Epithelial cell of esophagus (primary cell): ENCODE measurements at places on chromosomes 7 and 10.

DNA sequence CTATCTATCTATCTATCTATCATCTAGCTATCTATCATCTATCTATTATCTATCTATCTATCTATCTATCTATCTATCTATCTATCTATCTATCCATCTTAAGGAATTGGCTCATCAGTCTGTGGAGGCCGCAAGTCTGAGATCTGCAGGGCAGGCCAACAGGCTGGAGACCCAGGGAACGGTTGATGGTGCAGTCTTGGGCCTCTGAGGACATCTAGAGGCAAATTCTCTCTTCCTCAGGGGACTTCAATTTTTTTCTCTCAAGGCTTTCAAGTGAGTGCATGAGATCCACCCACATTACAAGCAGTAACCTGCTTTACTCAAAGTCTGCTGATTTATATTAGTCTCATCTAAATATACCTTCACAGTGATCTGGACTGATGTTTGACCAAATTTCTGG is 197.0 kb downstream of the GLRX3 start:
- no peak for DNase-seq

- no peak for DNase-seq
Measured at GRCh38 chr7:116940689-116941370, 12.5 kb upstream of the ST7 start.

DNA sequence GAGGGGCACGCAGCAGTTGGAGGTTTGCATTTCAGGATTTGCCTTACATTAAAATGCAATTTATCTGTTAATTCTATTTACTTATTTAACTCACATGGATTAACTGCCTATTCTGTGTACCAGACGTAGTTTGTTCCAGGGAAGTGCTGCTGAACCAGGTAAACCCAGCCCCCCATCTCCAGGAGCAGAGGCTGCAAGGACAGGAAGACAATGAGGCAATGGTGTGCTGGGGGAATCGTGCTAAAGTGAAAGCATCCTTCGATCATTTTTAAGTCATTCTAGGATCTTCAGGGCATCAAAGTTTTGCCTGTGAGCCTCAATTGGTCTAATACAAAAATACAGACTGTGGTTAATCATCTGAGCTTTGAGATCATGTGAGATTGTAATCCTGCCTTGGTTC is 166.4 kb downstream of the DNAJB6 start:
- DNase-seq, result no peak

GRCh38 chr10:96043893-96044715 is 721 bp downstream of the CCNJ start:
- peak; percentile 50 for DNase-seq

DNA sequence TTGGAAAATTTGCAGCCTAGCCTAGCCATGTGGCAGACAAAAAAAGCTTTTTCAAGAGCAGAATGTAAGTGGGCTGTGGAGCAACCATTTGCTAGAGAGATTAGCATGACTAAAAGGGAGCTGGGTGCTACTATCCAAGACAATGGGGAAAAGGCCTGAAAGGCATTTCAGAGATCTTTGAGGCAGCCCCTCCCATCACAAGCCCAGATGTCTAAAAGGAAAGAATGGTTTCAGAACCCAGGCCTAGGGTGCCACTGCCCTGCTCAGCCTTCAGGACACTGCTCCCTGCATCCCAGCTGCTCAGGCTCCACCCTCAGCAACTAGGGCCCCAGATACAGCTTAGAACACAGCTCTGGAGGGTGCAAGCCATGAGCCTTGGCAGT is 24.7 kb downstream of the PNLIPRP3 start:
- no peak for DNase-seq

- DNase-seq, result peak; percentile 62
Measured at GRCh38 chr7:30974605-30975255, 11.0 kb downstream of the GHRHR start.

DNA sequence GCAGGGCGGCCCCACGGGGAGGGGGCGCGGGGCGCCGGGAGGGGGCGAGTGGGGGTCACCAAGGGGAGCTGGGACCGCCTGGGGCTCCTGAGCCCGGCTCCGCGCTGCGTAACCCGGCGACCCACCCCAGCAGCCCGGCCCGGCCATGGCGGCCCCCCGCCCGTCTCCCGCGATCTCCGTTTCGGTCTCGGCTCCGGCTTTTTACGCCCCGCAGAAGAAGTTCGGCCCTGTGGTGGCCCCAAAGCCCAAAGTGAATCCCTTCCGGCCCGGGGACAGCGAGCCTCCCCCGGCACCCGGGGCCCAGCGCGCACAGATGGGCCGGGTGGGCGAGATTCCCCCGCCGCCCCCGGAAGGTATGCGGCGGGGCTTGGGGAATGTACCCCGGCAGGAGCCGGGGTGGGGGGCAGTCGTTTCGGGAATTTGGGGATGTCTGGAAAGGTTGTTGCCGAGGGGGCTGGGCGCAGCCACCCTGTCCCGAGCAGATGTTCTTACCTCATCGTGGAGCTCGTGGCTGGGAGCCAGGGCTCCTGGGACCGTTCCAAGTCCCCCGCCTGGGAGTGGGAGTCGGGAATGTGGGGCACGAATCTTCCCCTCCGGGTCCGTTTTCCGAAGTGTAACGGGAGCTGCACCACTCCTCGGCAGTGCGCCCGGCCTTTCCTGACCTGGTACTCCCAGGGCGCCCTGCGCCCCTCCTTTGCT is 431 bp downstream of the ZYX start:
- peak; percentile 50 for DNase-seq

DNA sequence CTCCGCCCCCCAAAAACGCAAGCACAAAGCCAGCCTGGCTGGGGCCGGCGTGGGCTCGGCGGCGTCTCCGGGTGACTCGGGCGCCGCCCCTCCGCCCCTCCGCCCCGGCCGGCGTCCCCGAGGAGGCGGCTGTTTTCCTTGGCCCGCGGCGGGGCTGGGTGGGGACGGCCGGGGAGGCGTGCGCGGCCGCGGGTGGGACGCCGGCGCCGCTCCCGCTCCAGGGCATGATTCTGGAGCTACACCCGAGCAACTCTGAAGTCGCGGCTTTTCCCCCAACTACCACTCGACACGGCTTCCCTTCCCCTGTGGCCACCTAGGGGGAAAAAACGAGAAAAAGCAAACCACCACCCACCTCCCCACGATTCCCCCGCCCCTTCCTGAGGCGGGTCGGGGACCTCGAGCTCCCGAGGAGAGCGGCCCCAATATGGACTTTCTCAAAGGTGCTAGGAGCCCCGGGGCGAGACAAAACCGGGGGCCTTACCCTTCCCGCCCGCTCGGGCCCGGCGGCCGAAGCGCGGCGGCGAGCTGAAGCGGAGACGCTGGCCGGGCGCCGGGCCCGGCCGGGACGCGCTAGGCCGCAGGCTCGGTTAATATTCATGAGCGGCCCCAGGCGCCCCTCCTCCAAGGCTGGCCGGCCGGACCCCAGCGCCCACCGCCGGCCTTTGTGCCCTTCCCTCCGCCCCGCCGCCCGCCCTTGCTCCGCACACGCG is 856 bp downstream of the ARHGAP21 start:
- peak; percentile 39 for DNase-seq

DNA sequence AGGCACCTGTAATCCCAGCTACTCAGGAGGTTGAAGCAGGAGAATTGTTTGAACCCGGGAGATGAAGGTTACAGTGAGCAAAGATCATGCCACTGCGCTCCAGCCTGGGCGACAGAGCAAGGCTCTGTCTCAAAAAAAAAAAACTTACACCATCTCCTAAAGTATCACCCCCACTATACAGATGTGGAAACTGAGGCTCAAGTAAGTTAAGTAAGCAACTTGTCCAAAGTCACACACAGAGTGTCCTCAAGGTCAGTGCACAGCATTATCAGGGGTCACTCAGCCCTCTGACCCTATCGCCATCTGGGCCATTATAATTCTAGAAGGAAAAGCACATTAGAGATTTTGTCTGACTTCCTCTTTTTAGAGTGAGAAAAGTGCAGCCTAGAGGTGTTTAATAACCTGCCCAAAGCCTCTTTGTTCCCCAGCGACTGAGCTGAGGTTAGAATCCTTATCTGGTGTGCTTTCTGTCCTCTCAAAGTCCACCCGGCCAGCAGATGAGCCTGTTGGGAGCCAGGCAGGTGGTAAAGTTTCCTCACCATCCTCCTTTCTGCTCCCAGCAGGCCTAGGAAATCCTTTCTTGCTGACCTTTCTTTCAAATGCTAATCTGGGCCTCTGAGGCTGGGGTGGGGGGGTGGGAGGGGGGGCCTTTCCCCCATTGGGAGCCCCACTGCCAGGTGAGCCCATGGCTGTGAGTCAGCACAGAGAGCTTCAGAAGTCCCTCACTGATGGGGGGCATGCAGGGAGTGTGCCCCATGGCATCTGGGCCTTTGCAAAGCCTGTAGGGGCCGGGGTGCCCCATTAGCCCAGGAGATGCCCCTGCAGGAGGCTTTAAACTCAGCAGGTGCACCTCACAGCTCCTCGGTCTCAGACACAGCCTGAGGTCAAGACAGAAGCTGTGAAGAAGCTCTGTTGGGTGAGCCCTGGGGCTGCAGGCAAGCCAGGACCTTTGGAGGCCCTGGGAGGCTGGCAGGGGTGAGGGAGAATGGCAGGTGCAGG is 12.0 kb upstream of the KCNMA1 start:
- DNase-seq, result no peak

DNA sequence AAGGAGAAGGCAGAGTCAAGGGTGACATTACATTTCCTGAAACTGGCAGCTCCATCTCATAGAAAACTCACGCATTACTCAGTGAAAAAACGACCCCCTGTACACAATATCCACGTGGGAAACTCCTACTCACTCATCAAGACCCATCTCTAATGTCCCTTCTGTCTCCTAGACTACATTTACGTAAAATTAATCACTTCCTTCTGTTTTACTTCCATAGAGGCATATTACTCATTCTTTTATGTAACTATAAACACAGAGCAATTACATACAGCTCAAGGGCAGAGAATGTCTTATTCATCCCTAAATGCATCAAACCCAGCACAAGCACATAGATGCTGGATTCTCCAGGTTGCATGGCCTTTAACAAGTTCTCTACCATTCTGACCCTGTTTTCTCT is 281.8 kb downstream of the KCNMA1 start:
- peak; percentile 87 for DNase-seq

DNA sequence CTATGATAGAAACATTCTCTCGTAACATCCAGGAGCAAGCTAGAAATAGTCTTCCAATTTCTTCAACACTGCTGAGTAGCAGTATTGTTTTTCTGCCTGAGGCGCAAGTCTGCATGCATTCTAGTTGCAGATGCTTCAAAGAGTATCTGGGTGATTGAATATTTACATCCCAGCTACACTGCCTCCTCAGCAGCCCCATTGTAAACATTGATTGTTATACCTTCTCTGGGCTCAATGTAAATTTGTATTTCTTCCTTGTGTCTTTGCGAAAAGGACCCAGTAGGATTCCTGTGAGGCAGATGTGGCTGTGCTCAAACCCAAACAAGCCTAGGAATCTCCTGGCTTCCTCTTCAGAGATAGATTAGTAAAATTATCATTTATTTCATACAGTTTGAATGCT is 320.7 kb downstream of the CDC14C start:
- DNase-seq, result no peak

DNA sequence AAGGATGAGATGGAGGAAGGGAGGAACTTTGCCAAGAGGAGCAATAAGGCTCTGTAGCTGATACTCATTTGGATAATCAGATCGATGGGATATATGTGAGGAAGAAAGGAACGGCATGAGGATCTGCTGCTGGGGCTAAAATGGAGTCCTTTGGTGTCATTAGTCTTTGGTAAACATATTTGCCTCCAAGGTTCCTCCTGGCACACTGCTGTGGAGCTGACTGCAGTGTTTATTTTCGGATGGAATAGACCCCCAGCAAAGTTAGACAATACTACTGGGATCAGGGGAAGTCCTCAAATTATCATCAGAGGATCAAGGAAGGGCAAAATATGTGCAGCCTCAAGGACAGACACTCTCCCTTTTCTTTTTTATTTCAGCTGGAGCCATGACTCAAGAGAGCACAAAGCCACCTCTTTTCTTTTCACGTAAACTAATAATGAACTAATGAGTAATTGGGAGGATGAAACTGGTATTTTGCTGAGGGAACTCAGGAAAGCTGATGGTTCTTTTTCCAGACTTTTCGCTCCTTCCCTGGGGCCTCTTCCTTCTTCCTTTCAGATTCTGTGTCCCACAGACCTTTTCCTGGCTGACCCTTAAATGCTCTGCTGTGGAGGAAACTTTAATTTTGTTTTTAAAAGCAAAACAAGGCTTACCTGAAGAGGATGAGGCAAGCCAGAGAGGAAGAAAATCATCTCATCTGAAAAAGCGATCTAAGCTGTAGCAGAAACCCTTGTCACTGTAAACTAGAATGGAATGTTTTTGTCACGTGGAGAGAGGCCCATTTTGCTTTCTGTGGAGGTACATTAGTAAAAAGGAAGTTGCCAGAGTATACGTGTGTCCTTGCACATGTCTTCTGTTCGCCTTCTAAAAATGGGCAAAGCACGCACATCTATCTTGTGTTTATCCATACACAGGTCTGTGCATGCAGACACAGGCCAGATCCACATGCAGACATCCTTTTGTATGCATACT is 33.3 kb downstream of the LRMDA start:
- DNase-seq, result peak; percentile 91

- DNase-seq, result peak; percentile 31
Measured at GRCh38 chr7:121195874-121196273, 132.9 kb upstream of the WNT16 start.

DNA sequence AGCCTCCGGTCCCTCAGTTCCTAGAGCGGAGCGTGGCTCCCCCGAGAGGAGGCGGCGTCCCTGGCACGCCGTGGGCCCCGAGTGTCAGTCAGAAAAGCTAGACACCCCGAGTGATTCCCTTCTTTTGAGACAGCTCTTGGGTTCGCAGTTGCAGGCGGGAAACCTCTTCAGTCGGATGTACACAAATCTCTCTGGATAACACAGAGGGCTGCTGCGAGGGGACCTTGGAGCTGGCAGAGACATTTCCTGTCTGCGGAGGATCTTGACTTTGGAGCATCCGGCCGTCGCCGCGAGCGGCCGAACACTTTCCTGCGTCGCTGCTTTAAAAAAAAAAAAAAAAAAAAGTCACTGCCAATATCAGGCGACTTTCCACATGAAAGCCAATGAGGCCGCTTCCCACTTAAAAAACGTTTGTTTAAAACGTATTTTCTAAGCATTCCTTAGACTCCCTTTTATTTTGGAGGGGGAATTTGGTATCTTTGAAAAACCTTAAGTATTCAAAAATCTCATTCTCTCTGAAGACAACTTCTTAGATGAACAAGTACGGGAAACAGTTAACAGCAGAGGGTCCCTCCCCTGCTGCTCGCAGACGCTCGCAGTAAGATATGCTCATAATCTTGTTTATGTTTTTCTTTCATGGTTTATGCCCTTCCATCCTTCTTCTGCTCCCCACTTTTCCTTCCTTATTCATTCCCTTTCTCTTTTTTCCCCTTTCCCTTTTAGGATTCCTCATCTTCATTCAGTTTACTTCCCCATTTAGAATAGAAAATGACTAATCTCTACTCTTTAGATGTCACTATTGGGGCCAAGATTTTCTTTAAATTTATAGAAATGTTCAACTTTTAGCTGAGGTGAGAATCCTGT is 10.0 kb downstream of the HHEX start:
- peak; percentile 13 for DNase-seq

- no peak for DNase-seq
Measured at GRCh38 chr7:35908331-35909216, 107.7 kb downstream of the SEPTIN7 start.
